PC-3 (cell line): ENCODE measurements at places on chromosomes 11 and 22.

DNA sequence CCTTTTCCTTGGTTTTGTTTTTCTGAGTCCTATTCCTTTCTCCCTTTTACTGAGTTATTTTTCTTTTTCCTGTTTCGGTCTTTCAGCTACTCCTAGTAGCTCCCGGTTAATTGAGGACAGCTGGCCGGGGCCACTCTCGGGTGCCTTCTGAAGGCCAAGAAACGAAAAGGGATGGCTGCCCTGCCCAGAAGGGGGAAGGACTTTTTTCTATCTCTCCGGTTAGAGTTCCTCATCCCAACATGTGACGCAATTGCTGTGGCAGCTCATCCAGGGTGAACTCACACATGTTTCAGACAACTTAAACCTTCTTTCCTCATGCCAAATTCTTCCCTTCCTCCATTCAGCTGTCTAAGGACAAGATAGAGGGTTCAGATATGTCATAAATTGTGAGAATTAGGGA is 83.6 kb downstream of the PIWIL4 start:
- DNase-seq: no peak

GRCh38 chr22:47046411-47047065 is 284.1 kb downstream of the TBC1D22A start:
- no peak for DNase-seq

DNA sequence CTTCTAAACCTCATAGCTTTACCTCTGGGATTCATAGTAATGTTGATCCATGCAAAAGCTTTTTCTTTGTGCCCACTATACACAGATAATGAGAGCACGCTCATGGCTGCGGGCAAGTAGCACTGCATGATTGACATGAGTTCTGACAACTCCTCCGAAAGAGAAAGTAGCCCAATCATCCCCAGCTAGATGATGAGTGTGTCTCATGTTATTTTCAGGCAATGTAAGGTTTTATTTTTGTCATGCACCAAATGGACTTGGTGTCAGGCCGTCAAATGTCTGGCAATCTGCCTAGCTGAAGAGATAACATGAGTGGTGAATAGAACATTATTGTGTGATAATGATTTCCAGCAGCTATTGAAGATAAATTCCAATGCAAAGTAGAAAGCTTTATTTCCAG is 662.6 kb downstream of the NTM start:
- no peak for DNase-seq

DNA sequence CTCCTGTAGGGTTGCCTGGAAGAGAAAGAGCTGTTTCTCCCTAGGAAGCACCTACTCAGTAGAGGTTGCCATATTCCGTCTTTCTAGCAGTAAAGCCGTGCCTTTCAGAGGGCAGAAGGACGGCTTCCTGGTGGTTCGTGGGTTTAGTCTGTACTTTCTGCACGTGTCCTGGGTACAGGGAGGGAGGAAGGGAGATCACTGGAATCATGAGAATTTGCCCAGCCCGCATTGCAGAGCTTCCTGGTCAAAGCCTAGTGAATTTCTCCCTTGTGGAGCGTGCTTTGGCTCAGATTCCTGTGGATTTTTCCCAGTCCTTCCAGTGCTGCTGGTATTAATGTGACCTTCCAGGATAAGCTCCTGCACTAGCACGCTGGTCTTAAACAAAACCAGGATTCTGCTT is 44.9 kb downstream of the GRAMD1B start:
- no peak for DNase-seq

- DNase-seq: no peak
Observed at GRCh38 chr11:4673781-4674180, 23.9 kb downstream of the OR51E2 start.

DNA sequence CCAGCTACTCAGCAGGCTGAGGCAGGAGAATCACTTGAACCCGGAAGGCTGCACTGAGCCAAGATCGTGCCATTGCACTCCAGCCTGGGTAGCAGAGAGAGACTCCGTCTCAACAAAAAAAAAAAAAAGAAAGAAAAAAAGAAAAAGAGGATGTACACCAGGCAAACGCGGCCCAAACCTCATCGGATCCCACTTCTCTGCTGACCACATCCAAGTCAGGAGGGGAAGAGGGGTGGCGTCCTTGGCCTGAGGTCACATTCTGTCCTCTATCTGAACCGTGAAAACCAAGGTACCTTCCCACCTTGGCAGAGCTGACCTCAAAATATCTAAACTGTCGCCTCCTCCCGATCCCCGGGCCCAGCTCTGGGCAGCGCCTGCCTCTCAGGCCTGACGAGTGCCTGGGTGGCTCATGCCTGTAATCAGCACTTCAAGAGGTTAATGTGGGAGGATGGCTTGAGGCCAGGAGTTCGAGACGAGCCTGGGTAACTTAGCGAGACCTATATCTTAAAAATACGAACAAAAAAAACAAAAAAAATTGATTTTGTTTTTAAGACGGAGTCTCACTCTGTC is 25.1 kb downstream of the RGL4 start:
- no peak for DNase-seq

DNA sequence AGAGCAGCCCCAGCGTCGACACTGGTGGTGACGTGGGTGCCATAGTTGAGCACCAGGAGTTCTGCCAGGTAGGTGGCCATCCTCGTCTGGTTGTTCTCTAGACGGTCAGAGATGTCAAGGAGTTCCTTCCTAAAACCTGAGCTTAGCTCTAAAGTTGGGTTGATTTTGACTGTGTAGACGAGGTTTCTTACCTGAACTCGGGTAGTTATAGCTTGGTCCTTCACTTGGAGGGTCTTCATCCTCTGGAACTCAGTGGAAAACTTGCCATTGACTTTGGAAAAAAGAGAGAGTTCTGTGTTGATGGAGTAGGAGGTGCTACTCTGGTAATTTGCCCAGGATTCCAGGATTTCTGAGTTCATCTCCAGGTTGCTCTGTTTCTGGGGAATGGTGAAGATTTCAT is 505 bp downstream of the MPEG1 start:
- DNase-seq: no peak

GRCh38 chr11:74533421-74533820 is 39.9 kb upstream of the LIPT2 start:
- DNase-seq: no peak

DNA sequence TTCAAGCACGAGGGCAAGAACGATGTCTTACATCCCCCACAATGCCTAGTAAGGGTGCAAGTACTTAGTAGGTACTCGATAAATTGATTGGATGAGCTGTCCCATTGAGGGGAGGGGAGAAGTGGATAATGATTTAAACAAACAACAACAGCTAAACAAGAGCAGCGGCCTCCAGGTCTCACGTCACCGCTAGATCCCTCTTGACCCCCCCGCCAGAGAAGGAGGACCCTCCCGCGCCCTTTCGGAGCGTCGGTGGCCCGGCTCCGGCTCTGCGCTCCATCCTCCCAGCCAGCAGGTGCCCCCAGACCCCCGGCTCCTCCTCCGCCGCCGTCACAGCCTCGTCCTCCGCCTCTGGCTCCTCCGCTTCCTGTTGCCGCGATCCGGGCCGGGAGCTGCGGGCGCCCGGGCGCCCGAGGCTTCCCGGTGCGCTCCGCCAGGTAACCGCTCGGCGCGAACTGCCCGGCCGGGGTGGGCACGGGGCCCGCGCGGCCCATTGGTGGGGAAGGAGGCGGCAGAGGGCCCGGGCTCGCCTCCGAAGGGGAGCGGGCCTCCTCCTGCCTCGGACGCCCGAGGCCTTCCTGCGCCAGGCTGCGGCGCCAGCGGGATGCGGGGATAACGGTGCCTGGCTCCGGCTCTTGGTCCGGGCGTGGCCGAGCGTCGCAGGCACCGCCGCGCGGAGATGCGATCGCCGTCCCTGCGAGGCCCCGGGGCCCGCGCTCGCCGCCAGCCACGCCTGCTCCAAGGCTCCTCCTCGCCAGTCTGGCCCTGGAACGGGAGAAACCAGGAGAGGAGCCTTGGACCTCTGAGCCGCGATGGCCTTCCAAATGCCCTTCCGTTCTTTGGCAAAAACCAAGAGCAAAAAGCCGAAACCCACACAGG is at the start of gene TLCD5:
TSS of gene TLCD5 (plus strand) at position 368 of the 879 bp plus-strand sequence. CDS start 2,143 bp downstream, outside the sequence.
- DNase-seq: peak; percentile 68

- DNase-seq: no peak
Observed at GRCh38 chr11:128405714-128406662, 181.4 kb downstream of the ETS1 start.

- no peak for DNase-seq
Observed at GRCh38 chr11:28338371-28338770, 230.2 kb downstream of the METTL15 start.
